ENCODE measurements at places on chromosomes 6 and 20. TPM values are rescaled to one million over a fixed set of nuclear protein-coding genes. Genes with fewer than 3 reads are reported as not detected.

CRISP3 gene
- total RNA-seq: not detected

CLVS2 gene
- under 0.01 TPM for total RNA-seq

SLC32A1 gene
- total RNA-seq: not detected

COL11A2 gene
- total RNA-seq: 0.05 TPM

POM121L2 gene
- not detected for total RNA-seq

ELOVL4 gene
- 2.7 TPM for total RNA-seq

YWHAB gene
- total RNA-seq: 91.6 TPM

PBOV1 gene
- not detected for total RNA-seq

SEL1L2 gene
- not detected for total RNA-seq

Measured in cardiac ventricle fibroblast (primary cell).